MM.1S (cell line): ENCODE measurements at places on chromosomes 16 and 17.
A peak's percentile ranks its signal among the peaks of the same experiment; 100 is the strongest.

DNA sequence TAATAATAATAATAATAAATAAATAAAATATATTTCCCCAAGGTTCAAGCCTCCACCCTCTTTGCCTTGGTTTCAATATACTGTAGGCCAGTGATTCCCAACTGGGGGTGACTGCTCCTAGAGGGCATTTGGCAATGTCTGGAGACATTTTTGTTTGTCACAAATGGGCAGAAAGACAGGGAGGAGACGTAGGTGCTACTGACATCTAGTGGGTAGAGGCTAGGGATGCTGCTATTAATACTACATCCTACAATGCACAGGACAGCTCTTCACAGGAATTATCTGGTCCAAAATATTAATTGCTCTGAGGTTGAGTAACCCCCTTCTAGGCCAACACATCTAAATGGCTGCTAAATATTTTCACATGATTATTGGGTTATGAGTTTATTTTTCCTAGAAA, 12.8 kb upstream of the PRR14 start:
- peak; percentile 46 for DNase-seq
- H3K4me3 ChIP-seq = no peak overlapping the region
- H3K27ac ChIP-seq = no peak overlapping the region
- no peaks in the 10 kb centered on the region for H3K27me3 ChIP-seq

GRCh38 chr17:43211123-43211479, 574 bp upstream of the TMEM106A start:
- peaks cover 10% of the 10 kb centered on the region for H3K4me1 ChIP-seq
- H3K4me3 ChIP-seq = peak overlapping the region; percentile 76
- no peaks in the 10 kb centered on the region for H3K27me3 ChIP-seq
- peak overlapping the region; percentile 10; the same call in 1 of the 2 replicates for H3K27ac ChIP-seq
- H3K36me3 ChIP-seq = no peaks in the 10 kb centered on the region

- no peak overlapping the region for H3K27ac ChIP-seq
- no peaks in the 10 kb centered on the region for H3K27me3 ChIP-seq
- no peak overlapping the region for H3K4me3 ChIP-seq
- DNase-seq = no peak
Measured at GRCh38 chr17:80827646-80828643, 163.7 kb upstream of the CHMP6 start.

DNA sequence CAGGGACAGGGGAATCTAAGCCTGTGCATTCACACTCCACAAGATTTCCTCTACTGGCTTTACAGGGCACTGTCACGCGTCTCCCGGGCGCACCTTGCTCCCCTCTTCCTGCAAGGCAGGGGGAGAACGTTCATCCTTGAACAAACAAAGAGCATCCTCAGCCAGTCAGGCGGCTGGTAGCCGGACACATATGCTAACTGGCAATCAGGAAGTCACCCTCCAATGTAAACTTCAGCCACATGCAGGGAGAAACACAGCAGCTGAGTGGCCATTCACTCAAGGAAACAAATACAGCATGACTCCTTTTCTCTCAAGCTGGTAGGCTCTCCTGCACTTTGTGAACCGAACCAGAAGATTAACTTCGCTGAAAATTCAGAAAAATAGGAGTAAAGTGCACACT, 10.8 kb upstream of the HSBP1 start:
- H3K27me3 ChIP-seq = no peaks in the 10 kb centered on the region
- no peak for DNase-seq
- H3K4me1 ChIP-seq = no peaks in the 10 kb centered on the region
- H3K27ac ChIP-seq = no peak overlapping the region
- no peaks in the 10 kb centered on the region for H3K36me3 ChIP-seq

- H3K4me1 ChIP-seq = no peaks in the 10 kb centered on the region
- H3K36me3 ChIP-seq = no peaks in the 10 kb centered on the region
- DNase-seq = peak; percentile 74
- no peak overlapping the region for H3K4me3 ChIP-seq
- H3K27ac ChIP-seq = no peak overlapping the region
- H3K27me3 ChIP-seq = no peaks in the 10 kb centered on the region
Measured at GRCh38 chr17:34146440-34147043, 108.5 kb upstream of the CCL2 start.

- DNase-seq = peak; percentile 7
- H3K27me3 ChIP-seq = peaks cover 39% of the 10 kb centered on the region
- no peaks in the 10 kb centered on the region for H3K36me3 ChIP-seq
Measured at GRCh38 chr16:2027024-2028010, 615 bp downstream of the NHERF2 start.
